ENCODE measurements at places on chromosomes 1 and 21.

GRCh38 chr1:9844106-9844505 is 20.3 kb upstream of the CLSTN1 start:
- no peak for DNase-seq

DNA sequence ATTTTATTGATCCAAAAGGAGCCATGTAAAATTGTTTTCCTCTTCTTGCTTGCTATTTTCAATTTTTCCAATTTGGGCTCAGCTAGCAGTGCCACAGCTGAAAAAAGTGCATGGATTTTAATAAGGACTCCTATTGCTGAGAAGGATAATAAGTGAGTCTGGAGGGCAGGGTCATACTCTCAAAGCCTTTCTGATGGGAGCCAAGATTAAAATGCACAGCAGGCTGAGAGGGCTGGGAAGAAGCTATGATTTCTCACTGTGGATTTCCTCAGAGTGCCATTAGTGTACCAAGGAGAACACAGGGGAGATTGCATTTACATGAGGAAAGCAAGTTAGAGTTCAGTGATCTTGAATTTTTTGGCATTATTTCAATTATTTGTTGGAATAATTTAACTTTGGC is 261.3 kb downstream of the ST6GALNAC3 start:
- no peak for DNase-seq

- no peak for DNase-seq
These were observed 76.9 kb downstream of the DDX20 start for GRCh38 chr1:111832521-111833155.

- no peak for DNase-seq
These were observed 771.5 kb upstream of the ADGRL2 start for GRCh38 chr1:81029266-81029665.

DNA sequence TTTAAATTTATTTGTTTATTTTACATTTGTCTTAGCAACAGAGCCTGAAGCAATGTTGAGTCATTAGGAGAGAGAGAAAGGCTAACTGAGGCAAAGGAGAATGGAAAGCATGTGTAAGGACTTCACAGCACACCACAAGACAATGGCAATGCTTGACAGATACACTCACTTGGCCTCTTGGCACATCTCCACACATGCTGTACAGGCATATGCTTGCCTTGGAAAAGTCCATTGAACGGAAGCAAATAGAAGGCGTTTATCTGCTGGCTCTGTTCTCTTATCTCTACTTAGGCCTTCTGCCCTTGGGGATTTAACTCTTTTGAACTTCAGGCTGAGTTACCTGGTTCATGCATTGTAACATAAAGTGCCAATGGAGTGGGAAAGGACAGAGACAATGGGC is 262.2 kb upstream of the POU3F1 start:
- no peak for DNase-seq

GRCh38 chr1:200290010-200290685 is 119.7 kb downstream of the ZNF281 start:
- no peak for DNase-seq

Measured in iPS DF 6.9 (cell line).